Activated CD4-positive, alpha-beta T cell treated with anti-CD3 and anti-CD28 coated beads, Interleukin-2, amount 50 U/mL, for 16 hours (primary cell): ENCODE measurements at places on chromosomes 3 and 15.

- no peak for DNase-seq
Measured at GRCh38 chr3:27649277-27649676, 72.8 kb downstream of the EOMES start.

DNA sequence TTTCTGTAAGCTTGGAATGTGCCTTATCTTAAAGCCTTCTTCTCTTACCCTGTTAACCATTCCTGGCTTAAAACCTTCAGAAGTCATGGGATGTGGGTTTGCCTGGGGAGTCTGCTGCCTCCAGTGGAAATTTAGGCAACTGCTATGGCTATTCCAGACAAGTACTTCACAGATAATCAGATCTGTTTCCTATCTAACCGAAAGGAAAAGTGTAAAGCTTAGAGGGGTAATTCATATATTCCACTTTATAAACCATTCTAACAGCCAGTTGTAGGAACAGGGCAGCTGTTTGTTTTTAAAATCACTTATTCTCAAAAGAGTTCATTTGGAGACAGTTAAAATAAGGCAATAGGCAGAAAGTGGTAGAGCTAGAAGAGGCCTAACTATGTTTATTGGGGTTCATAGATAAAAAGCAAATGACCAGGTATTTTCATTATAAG, 219.9 kb downstream of the TCF12 start:
- DNase-seq: no peak

DNA sequence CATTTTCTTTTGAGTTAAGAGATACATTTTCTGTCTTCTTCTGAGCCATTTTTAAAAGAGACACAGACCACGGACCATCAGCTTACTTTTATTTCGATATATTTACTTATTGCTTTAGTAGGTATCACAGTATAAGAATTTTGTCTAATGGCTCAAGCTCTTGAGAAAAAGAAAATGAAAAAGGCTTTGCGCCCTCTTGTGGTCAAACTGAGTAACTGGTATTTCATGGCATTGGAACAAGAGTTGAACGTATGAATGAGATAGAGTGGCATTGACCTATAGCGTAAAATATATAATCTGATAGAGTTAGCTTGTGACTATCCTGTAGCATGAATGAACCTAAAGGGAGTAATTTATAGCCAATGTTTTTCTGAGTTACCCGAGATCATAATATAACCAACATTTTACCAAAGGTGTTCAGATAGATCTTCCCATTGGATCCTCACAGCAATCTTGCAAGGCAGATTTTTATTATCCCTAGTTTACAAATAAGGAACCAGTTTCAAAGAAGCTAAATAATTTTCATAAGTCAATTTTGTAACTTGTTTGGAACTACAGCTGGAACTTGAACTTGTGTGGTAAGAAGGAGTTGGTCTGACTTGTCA, 154.6 kb downstream of the POLR2M start:
- DNase-seq: peak; percentile 52

DNA sequence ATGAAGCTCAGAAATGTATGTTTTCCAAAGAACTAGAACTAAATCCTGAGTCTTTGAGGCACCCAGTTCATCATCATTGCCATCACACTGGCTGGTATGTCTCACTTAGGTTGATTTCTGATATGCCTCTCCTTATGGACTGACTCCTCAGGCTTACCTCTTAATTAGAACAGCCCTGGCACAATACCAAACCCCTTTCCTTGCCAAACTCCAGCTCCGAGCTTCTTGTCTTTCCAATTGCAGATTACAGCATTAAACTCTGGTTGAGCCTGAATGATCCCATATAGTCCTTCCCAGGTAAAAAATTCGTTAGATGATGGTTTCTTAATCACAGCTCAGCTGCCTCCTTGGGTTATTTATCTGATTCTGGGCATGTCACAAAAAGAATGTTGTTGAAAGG, 66.3 kb downstream of the RTP4 start:
- DNase-seq: no peak

DNA sequence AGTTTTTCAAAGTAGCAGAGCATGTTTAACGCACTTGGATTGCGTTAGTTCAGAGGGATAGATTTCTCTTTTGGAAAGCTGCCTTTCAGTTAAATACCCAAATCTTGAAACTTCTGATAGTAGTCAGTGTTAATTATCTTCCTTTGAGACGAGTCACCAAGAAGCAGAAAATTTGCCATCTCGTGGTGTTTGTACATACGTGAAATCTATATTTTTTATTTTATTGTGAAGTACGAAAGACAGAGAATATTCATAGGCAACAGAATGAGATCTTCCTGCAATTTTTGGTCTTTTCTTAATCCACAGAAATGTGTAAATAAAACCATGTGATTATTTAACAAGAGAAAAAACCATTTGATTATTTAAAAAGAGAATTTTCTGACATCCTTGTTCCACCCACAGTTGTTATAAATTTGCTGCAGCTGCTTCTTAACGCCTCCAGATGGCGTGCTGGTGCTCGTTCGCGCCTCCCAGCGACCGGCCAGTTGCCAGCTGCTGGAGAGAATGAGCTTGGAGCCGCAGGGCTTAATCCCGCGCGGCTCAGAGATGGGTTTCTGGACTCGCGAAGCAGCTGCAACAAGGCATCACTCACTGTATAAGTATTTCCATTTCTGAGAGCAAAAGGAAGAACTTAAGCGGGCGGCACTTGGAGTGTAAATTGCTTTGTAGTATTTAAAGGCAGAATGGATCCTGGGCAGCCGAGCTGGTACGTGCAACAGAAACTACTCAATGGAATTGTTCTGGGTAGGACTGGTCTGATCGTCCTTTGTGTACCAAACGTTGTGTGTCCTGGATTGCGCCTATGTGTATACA, 10.5 kb upstream of the SLITRK3 start:
- DNase-seq: peak; percentile 47

DNA sequence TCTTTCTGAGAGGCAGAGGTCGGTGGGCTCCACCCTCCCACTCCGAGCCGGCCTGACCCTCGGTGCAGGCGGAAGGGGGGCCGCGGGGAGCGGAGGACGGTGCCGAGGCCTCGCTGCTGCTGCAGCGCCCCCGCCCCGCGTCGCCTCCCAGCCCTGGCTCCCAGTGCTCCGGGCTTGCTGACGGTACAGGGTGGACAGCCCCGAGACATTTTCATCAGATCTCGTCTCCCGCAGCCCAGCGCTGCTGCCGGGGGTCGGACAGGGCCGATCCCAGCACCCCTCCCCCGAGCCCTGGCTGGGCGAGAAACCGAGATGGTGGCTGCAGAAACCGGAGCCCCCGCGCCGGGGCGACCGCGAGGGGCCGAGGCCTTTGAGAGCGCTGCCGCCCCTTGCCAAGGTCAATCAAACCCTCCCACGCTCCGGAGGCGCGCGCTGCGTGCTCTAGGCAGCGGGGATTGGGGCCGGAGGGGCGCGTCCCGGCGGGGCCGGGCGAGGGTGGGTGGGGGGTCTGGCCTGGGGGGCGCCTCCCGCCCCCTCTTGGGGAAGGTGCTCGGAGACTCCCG, 42.5 kb downstream of the EPHB3 start:
- DNase-seq: no peak

GRCh38 chr3:34011171-34012101, 213.0 kb downstream of the PDCD6IP start:
- DNase-seq: no peak

DNA sequence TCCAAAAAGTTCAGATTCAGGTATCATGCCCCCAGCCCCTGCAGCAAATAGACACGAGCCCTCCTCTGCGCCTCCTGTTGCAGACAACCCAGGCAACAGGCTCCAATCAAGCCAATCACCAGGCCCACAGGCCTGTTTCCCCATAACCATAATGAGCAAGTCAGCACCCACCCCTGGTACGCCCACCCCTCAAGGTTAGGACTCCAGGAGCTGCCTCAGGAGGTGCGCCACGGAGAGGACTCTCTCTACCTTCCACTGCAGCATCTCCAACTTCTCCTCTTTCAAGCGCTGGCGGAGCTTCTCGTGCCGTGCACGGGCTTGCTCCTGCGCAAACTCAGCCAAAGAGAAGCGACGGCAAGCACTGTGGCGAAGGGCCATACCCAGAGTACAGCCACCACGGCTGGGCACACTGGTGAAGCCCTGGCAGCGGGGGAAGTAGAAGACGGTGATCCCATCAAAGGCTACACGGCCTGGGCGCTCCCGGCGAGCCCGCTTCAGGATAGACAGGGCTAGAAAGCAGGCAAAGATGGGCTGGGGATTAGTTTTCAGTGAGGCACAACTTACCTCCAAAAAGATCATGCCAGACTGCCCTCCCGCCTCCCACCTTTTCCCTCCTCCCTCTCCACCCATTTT, 8.5 kb downstream of the CSRNP1 start:
- DNase-seq: no peak

- no peak for DNase-seq
Measured at GRCh38 chr3:189721873-189722665, 90.9 kb downstream of the TP63 start.

- DNase-seq: no peak
Measured at GRCh38 chr3:101512396-101512645, 691 bp downstream of the SENP7 start.

- DNase-seq: peak; percentile 53
Measured at GRCh38 chr3:194488055-194488742, 1.4 kb upstream of the ATP13A3 start.

DNA sequence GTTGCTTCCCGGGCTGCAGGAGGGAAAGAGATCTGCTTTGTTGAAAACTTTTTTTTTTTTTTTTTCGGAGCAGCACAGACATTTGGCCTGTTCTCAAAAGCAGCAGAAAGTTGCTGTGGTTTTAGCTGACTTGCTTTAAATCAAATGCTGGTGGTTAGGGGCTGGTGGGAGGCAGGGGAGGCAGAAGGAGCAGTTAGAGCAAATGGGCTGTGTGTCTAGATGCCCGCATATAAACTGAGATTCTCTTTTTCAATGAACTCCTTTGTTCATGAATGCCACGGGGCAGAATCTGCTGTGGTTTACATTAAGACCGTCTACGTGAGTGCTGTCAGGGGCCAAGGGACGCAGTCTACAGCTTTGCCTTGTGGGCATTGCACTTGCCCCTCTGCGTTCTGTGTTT, 95.9 kb downstream of the FLNB start:
- DNase-seq: no peak

- peak; percentile 61 for DNase-seq
Measured at GRCh38 chr15:74631935-74632560, 16.4 kb downstream of the CLK3 start.

DNA sequence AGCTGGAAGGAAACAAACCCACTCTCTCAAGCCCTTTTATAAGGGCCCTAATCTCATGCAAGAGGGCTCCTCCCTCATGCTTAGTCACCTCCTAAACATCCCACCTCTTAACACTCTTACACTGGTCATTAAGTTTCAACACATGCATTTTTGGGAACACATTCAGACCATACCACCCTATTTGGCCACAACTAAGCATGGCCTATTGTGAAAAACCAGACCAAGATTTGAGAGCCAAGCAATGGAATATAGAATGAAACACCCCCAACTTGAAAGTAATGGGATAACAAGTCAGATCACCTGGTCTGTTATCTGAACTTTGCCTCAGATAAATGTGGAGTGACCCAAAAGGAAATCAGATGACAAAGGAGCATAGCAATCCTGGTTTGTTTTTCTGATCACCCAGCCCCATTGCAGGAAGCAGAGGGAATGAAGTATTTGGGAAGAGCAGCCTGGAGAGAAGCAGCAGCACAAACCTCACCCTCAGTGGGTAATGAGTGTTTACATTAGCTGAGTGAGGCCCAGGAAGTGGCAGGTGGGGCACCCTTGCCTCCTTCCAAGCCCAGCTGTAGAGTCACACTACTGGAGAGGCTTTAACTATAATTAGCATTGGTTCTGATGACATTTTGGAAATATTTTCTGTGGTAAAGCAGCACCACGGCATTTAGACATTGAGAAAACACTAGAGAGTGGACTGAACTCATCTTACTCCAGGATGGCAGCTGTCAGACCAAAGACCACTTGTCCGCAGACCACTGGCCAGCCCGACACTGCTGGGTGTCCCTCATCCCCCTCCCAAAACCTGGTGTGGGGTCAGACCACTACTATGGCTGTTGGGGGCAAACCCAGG, 48.8 kb upstream of the PRTG start:
- no peak for DNase-seq

GRCh38 chr3:116007000-116007399, 383.7 kb downstream of the GAP43 start:
- DNase-seq: no peak

DNA sequence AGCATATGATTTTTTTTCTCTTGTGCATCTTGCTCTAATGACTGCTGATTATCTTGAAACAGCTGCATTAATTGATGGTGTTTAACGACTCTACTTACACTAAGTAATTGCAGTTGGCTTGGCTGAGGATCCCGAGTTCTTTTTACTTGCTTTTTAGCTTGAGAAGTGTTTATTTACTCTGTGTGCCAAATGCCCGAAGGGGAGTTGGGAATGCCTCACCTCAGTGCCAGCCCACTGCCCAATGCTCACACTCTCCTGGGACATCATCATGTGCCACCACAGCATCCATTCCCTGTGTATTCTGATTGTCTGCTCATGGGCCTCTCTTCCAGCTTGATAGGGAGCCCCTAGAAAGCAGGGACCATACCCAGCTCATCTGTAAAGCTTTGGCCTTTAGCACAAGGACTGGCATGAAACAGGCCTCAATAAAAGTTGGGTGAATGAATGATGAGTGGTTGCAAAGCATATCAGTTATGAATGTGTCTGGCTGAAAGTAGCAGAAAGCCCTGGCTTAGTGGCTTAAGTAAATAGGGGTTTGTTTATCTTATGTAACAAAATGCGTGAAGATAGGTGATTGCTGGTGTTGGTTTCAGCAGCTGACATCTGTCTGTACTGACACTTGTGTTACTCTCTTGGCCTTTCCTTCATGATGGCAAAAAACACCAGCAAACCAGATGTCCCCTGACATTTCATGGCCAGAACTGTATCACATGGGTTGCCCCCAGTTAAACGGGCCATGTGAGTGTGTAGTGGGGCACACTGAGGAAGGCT, 8.1 kb downstream of the PXYLP1 start:
- DNase-seq: no peak

- DNase-seq: no peak
Measured at GRCh38 chr3:52793702-52794611, 639 bp upstream of the ITIH3 start.

DNA sequence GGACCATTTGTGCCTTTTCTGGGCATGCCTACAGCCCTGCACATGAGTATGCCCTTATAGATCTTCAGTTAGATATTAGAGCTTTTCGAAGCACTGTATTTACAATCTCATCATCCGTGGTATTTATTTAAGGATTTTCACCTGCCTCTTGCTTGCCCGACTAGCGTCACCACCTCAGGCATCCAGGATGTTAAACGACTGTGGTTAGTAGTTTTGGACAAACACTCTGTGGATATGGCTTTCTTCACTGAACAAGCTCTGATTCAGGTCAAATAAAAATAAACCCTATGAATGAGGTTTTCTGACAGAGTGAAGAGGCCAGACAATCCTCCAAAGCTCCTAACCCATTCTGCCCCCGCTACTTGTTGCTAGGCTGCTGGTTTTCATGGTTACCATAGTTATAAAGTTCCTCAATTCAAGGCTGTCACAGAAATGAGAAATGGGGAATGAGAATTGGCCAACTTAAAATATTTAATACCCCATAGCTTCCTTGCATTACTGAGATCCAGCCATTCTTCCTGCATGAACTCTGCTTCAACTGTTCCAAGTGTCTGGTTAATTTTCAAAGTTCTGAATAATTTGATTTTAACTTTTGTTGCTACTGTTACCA, 440.1 kb downstream of the GABRG3 start:
- DNase-seq: no peak

GRCh38 chr15:91224755-91225380, 124.8 kb downstream of the SV2B start:
- DNase-seq: peak; percentile 8
